ENCODE measurements at places on chromosomes 1 and 21.

- DNase-seq = no peak
Observed at GRCh38 chr21:35484032-35484431, 434.9 kb upstream of the RUNX1 start.

DNA sequence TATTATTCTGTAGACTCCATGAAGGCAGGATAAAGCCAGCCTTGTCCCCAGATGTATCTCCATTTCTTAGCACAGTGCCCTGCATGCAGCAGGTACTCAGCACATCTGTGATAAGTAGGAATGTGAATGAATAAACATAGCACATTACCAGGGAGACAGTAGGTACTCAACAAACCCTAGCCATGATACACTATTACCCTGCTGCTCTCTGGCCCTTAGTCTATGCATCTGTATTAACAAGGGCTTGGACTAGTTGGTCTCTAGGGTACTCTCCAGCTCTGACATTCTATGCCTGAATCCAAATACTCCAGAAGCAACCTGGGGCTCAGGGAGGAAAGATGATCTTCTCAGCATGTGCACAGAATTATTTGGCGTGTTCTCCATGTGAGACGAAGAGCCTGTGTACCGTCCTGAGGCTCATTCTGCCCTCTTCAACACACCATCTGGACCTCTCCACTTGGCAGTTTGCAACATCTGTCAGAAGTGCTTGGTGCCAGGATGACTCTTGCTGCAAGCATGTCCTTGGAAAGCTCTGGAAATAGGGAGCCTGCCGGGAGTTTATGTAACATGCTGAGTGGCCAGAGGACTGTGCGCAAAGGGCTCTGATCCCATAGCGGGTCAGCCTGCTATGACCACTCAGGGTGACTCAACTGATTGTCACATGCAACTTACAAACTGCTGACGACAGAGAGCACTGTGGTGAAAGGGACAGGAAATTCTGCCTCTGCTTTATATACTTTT, 228.2 kb upstream of the USP24 start:
- DNase-seq = no peak

GRCh38 chr21:35026617-35027562, 22.2 kb downstream of the RUNX1 start:
- DNase-seq = no peak

- peak; percentile 27 for DNase-seq
Observed at GRCh38 chr1:204294357-204294756, 65.4 kb downstream of the PLEKHA6 start.

DNA sequence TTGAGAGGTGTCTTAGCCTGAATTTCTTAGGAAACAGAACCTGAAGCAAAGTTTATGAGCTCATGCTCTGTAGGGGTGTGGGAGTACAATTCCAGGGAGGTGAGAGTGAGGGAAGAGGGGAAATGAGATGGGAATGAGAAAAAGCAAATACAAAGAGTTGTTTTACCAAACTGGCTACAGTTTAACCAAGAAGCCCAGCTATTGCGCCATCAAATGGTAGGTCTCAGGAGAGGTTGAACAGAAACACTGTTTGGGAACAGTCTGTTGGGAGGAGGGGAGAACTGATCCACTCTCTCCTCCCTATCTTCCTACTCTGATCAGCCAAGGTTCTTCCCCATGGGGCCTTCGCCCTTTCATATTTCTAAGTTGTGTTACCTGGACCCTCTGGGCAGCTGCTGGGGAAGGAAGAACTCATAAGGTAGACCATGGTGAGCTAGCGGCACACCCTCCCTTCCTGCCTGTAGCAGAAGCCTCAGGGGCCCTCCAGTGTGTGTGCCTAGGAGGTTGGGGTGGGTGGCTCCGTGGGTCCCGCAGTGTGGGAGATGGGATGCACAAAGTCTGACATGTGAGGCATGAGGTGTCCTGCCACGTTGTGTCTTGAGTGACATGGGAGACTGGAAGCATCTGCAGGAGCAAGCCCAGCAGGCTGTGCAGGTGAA, 120.5 kb downstream of the UCK2 start:
- DNase-seq = no peak

- DNase-seq = no peak
Observed at GRCh38 chr1:36160388-36160948, 4.5 kb downstream of the MAP7D1 start.

- DNase-seq = no peak
Observed at GRCh38 chr1:47661040-47661439, 223.2 kb downstream of the FOXD2 start.

DNA sequence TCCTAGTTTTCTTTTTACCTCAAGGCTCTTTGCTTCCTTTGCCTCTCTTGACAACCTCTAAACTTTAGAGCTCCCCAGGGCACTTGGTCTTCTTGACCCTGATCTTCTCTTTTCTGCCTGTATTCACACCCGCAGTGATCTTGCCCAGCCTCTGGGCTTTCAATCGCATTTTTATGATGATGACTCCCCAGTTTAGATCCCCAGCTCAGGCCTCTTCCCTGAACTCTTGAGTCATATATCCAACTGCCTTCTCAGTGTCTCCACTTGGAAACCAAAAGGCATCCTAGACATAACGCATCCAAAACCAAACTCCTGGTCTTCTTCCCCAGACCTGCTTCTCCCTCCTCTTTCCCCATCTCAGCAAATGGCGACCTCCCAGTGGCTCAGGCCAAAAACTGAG, 6.5 kb downstream of the STUM start:
- no peak for DNase-seq

- DNase-seq = no peak
Observed at GRCh38 chr1:212078826-212079225, 43.3 kb downstream of the DTL start.

DNA sequence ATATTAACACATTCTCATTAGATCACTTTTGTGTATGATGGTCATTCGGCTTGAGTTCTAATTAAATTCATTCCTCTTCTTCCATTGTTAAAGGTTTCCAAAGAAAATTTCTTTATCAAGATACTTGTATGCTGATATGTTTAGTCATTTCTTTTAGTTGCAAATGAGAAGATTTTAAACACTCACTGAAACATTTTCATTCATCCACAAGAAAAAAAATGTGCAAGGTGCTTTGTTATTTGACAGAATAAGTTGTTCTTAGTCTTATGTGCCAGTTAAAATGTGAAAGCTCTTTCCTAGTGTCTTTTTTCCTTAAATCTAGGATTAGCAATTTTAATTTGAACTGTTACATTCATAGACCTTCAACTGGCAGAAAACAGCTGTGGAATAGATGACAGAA, 727.0 kb upstream of the NEGR1 start:
- no peak for DNase-seq

DNA sequence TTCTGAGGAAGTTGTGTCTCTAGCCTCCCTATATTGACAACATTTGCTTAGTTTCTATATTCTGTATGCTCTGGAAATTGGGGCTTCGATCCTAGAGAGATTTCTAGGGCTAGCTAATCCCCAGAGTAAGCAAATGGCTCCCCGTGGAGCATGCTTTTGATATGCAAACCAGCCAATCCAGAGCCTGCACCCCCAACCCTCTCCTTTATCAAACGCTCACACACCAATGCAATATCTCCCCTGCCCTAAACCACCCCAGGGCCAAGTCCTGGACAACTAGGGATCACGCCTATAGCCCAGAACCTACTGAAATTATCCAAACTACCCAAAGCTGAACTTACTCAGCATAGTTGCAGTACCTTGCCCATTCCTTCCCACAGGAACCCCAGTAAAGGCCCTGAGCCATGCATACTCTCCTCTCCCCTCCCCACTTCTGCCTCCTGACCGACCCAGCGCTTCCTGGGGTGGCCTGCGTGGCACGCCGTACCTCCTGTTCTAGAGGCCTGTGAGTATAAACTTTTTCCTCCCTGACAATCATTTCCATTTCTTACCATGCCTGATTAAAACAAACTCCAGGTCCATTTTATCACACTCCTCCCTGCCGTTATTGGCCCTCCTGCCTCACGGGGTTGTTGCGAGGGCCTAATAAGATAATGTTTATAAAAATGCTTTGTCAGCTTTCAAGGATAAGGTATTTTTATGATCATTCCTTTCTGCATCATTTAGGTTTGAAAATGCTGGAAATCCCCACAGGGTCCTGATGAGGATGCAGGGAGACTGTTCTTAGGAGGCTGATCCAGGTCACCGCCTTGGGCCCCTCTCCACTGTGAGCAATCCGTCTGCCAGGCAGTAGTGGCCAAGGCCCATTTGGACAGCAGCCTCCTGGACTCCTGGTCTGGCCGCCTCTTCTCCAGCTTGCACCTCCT, 102.7 kb downstream of the TENT5C start:
- DNase-seq = no peak

GRCh38 chr1:59011663-59012062, 227.8 kb upstream of the JUN start:
- DNase-seq = no peak

GRCh38 chr21:44983421-44984206, 43.8 kb downstream of the SLX9 start:
- DNase-seq = no peak

- no peak for DNase-seq
Observed at GRCh38 chr1:203289281-203289981, 15.9 kb upstream of the BTG2 start.

- DNase-seq = no peak
Observed at GRCh38 chr1:162627662-162628296, 4.5 kb upstream of the DDR2 start.

- DNase-seq = no peak
Observed at GRCh38 chr21:42490720-42491119, 5.3 kb downstream of the RSPH1 start.

- DNase-seq = no peak
Observed at GRCh38 chr1:244074559-244075171, 23.6 kb downstream of the ZBTB18 start.

DNA sequence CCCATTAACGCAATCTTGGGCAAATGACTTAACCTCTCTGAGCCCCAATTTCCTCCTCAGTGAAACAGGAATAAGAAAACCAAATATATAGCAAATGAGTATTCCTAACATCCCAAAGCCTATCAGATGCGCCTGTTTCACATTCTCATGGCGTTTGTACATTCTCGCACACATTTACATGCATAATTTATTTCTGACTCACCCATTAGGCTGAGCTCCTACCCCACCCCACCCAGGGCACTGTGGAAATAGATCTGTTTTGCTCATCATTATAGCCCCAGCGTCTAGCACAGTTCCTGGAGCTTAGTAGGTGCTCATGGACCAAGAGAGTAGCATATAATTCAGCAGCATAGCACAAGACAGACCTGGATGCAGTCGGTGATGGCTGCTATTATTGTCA, 146.1 kb upstream of the VANGL1 start:
- DNase-seq = no peak

DNA sequence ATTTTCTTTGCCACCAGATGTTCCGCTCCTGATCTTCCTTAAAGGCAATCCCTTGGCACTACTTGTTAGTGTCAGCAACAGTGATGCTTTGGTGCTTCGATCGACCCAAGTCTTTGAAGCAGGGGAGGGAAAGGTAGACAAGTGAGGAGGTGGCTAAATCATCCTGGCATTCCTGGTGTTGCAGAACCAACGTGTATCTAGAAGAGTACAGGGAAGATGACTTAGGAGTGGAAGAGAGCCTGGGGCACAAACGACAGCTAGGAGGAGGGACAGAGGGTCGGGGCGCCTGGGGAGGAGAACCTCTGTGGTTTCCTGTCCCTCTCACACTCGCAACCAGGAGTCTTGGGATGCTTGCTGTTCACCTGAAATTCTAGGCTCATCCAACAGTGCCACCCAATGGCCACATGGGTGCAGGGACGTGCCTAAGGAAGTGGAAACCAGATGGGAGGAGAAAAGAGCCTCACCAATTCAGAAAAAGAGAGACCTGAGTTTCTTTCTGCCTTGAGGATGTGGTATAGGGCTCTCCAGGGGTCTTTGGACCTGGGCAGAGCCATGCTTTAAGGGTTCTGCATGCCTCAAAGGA, 9.5 kb upstream of the KCNA2 start:
- DNase-seq = no peak

- no peak for DNase-seq
Observed at GRCh38 chr21:41367301-41367944, 5.6 kb downstream of the MX2 start.

- no peak for DNase-seq
Observed at GRCh38 chr1:166822385-166822784, 16.9 kb upstream of the POGK start.

DNA sequence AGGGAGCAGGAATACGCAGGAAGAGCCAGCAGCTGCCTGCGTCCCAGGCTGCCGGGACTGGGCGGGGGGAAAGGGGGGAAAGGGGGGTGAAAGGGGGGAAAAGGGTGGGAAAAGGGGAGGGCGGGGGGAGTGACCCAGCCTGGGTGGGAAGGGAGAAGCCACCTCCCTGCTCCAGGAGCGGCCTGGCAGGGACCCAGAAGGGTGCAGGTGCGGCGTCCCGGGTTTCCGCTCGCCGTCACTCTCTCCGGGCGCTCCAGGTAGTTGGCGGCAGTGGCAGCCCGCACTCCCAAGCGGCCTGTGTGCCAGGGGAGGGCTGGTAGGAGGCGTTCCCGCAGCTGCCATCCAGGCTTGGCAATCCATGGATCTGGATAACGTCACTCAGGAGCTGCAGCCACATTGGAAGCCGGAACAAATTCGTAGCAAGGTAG, 141.0 kb upstream of the NGF start:
- DNase-seq = no peak

- no peak for DNase-seq
Observed at GRCh38 chr1:166063701-166064100, 103.1 kb downstream of the FAM78B start.

DNA sequence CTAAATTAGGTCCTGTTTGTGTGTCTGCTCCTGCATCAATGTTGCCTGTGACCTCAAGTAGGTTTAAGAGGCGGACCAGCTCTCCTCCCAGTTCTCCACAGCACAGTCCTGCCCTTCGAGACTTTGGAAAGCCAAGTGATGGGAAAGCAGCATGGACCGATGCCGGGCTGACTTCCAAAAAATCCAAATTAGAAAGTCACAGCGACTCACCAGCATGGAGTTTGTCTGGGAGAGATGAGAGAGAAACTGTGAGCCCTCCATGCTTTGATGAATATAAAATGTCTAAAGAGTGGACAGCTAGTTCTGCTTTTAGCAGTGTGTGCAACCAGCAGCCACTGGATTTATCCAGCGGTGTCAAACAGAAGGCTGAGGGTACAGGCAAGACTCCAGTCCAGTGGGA, 79.9 kb downstream of the PRDM2 start:
- DNase-seq = no peak

GRCh38 chr1:24945354-24946326, 15.6 kb upstream of the RUNX3 start:
- DNase-seq = no peak

Data from epithelial cell of prostate (primary cell).